ENCODE measurements at places on chromosomes 2 and 18.

GRCh38 chr18:68298330-68298729 lies 416.6 kb downstream of the TMX3 start:
- no peak overlapping the region for H3K4me3 ChIP-seq
- H3K27me3 ChIP-seq: no peaks in the 10 kb centered on the region
- H3K27ac ChIP-seq: no peak overlapping the region
- no peak for DNase-seq
- H3K4me1 ChIP-seq: no peaks in the 10 kb centered on the region

DNA sequence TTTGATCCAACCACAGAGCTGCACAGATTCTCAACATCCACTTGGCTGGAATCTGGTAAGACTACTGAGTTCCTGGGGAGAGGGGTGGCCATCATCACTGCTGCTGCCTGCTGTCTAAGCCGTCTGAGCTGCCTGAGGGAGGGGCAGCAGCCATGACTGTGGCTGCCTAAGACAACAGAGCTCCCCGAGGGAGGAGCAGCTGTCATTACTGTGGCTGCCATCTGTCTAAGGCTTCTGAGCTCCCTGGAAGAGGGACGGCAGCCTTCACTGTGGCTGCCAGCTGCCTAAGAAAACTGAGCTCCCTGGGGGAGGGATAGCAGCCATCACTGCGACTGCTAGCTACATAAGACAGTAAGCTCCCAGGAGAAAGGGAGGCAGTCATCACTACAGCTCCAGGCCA lies 584.4 kb downstream of the NR4A2 start:
- no peak overlapping the region for H3K4me3 ChIP-seq
- H3K4me1 ChIP-seq: no peaks in the 10 kb centered on the region
- H3K27ac ChIP-seq: no peak overlapping the region
- H3K36me3 ChIP-seq: no peaks in the 10 kb centered on the region
- DNase-seq: no peak
- H3K27me3 ChIP-seq: no peaks in the 10 kb centered on the region

DNA sequence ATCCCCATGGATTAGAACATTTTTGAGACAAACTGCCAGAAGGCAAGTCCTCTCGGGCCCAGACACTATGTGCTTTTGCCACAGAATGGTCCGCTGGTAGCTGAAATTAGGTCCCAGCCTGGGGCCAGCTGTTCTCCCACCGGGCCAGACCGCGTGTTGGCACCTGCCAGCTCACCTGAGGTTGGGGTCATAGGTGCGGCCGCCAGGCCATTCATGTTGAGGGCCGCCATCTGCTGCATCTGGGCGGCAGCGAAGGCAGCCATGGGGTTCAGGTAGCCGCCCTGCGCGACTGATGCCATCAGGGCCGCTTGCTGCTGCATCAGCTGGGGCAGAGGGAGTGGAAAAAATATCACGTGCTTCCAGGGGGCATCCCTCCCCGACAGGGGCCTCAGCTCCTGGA lies 292.8 kb downstream of the CELF4 start:
- H3K27ac ChIP-seq: no peak overlapping the region
- H3K4me3 ChIP-seq: no peak overlapping the region

GRCh38 chr2:224922142-224922727 lies 120.0 kb downstream of the DOCK10 start:
- no peak overlapping the region for H3K4me3 ChIP-seq
- no peak for DNase-seq
- peaks cover 6% of the 10 kb centered on the region for H3K4me1 ChIP-seq
- peak overlapping the region; percentile 59 for H3K27ac ChIP-seq

DNA sequence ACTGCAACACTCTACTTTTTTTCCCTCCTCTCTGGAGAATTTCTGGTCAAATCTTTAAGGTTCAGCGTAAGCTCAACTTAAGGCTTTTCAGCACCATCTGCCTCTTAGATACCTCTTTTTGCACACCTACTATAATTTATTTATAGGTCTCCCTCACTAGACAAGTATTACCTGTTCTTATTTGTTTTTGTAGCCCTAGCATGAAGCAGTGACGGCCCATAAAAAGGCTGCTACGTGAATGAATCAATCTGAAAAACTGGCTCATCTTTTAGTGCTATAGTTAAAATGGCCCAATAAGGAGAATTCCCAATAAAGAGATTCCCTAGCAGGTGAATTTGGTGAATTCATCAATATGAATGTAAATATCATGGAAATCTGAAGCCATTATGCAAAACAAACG lies 6.5 kb downstream of the RNF149 start:
- peaks cover 6% of the 10 kb centered on the region for H3K4me1 ChIP-seq
- H3K27me3 ChIP-seq: no peaks in the 10 kb centered on the region
- no peaks in the 10 kb centered on the region for H3K36me3 ChIP-seq
- H3K27ac ChIP-seq: no peak overlapping the region
- no peak for DNase-seq

DNA sequence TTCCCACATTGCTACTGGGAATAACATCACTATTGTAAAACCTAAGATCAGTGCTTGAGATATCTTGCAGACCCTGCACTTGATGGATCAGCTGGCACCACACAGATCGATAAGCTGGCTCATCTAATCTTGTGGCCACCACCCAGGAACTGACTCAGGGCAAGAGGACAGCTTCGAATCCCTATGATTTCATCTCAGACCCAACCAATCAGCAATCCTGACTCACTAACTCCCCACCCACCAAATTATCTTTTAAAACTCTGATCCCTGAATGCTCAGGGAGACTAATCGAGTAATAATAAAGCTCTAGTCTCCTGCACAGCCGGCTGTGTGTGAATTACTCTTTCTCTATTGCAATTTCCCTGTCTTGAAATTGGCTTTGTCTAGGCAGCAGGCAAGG lies 11.3 kb upstream of the TEX44 start:
- H3K27ac ChIP-seq: no peak overlapping the region
- no peaks in the 10 kb centered on the region for H3K27me3 ChIP-seq
- no peaks in the 10 kb centered on the region for H3K4me1 ChIP-seq
- DNase-seq: peak; percentile 39

- no peak overlapping the region for H3K27ac ChIP-seq
- no peak overlapping the region for H3K4me3 ChIP-seq
- H3K4me1 ChIP-seq: no peaks in the 10 kb centered on the region
- H3K36me3 ChIP-seq: no peaks in the 10 kb centered on the region
- H3K27me3 ChIP-seq: no peaks in the 10 kb centered on the region
Measured at GRCh38 chr2:153360239-153360638, 118.3 kb downstream of the RPRM start.

All from small intestine (tissue), 16 donors.